CD4-positive, alpha-beta T cell treated with Interleukin-6 for 4 hours (primary cell): ENCODE measurements at places on chromosomes 7 and 10.

DNA sequence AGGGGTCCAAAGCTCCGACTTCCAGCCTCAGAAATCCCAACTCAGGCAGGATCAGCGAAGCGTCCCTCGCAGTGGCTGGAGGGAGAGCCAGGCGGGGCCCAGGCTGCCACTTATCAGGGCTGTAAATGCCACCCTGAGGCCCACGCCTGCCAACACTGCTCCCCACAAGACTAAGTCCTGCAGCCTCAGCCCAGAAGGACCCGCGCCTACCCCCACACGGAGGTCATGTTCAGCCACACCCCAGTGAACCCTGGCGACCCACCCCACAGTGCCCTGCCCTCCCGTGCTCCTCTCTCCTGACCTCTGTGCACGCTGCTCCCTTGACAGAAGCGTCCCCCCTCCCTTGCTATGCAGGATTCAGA lies 3.2 kb downstream of the PSMG3 start:
- DNase-seq = no peak

GRCh38 chr10:78410046-78410965 lies 376.6 kb downstream of the RPS24 start:
- no peak for DNase-seq

GRCh38 chr10:112952282-112953173 lies 2.5 kb downstream of the TCF7L2 start:
- no peak for DNase-seq

DNA sequence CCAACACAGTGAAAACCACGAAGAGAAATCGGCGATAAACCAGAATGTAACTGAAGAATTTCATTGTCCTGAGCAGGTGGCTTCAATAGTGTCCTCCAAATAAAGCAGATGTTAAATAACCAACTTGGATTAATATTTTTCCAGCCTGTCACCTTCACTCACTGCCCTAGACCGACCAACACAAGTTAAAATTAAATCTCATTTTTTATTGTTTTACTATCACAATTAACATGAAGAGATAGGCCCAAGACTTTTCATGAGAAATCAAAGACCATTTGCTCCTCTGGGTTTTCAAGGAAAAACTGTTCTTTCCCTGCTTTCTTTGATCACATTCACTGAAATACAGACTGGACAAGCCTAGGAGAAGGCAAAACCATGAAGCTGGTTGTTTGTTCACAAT lies at the start of gene SLC13A1:
Gene SLC13A1 (minus strand): TSS at position 87 of the 400 bp plus-strand sequence. CDS start 23 bp downstream, at position 64.
- no peak for DNase-seq

DNA sequence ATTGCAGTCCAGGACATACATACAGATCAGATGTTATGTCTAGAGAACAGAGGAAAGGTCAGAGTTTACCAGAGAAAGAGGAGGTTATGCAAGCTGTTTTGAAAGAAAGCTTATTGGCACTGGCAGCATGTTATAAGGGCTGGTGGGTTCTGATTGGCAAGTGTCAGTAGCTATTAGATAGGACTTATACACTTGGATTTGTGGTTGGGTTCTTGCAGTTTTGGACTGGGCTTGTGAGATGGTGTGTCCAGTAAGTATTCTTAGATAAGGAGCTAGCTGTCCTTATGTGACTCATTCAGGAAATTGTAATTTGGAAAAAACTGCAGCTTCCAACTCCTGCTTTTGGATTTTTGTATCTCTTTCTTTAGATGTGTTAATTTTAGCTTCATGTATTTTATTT lies 130.7 kb upstream of the NAMPT start:
- no peak for DNase-seq

DNA sequence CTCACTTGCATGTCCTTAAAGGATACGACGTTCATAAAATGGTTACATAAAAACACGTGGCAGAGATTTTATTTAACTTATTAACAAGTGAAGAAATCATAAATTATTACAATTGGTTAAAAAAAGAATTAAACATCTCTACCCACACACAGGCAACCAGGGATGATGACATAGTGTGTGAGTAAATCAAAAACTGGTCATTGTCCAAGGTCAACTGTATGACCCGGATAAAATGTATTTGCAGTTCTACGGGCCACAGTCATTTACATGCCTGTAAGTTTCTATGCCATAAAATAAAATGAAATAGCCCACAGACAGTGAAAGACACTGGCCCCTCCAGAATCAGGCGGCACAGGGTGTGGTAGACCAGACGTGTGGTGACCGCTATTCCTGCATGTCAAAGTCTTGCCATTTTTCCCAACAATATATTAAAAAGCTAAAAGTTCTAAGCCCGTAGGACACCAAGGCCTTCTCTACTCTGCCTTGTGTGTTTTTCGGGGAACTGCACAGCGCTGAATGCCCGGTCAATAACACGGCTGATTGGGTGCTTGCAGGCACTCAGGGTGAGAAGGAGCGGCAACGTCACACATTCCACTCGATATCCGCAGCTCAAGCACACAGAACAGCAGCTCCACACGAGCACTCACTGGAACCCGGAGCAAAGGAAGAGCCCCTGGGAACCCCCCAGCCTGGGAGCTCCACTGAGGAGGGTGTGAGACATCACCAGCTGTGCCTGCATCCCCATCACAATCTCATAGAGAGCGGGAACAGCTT lies 143.3 kb upstream of the PPP2R2D start:
- DNase-seq = no peak

DNA sequence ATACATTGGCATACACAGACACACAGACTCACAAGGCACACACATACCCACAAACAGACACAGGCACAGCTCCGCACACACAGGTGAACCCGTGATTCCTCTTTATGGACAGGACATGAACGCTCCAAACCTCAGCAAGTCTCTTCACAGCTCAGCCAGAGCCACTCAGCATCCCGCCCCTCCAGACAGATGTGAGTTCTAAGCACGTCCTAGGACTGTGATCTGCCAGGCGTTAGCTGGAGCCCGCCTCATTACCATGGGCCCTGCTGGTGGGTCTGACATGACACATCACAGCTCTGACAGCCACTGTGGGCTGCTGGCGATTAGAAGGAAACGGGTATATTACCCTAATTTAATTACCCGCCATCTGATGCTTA lies 176.7 kb upstream of the PPP2R2D start:
- no peak for DNase-seq
